ENCODE measurements at places on chromosomes 2 and 18.

- DNase-seq, result no peak
Observed at GRCh38 chr2:138213624-138214023, 249.4 kb downstream of the HNMT start.

DNA sequence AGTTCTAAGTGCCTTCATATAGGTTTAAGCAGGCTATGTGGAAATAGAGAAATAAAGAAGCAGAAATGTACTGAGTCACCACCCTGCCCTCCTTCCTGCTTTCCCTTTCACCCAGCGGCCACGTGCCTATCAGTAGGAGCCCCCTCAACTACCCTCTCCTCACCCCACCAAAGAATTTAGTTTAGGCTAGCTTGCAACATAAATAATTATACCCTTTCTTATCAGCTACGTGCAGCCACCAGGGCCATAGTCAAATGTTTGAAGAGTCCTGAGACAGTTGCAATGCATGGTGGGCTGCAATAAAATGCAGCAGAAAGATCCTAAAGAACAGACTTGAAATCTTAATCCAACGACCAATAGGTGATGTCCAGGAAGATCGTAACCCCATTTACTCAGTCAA lies 101.2 kb downstream of the RTP5 start:
- DNase-seq, result no peak

GRCh38 chr2:39851651-39852110 lies 72.6 kb upstream of the THUMPD2 start:
- DNase-seq, result peak; percentile 83

- no peak for DNase-seq
Observed at GRCh38 chr2:23231865-23232264, 153.1 kb upstream of the KLHL29 start.

GRCh38 chr2:3130889-3131635 lies 246.6 kb downstream of the EIPR1 start:
- peak; percentile 49 for DNase-seq

GRCh38 chr2:31831585-31831984 lies 179.2 kb downstream of the MEMO1 start:
- DNase-seq, result no peak

DNA sequence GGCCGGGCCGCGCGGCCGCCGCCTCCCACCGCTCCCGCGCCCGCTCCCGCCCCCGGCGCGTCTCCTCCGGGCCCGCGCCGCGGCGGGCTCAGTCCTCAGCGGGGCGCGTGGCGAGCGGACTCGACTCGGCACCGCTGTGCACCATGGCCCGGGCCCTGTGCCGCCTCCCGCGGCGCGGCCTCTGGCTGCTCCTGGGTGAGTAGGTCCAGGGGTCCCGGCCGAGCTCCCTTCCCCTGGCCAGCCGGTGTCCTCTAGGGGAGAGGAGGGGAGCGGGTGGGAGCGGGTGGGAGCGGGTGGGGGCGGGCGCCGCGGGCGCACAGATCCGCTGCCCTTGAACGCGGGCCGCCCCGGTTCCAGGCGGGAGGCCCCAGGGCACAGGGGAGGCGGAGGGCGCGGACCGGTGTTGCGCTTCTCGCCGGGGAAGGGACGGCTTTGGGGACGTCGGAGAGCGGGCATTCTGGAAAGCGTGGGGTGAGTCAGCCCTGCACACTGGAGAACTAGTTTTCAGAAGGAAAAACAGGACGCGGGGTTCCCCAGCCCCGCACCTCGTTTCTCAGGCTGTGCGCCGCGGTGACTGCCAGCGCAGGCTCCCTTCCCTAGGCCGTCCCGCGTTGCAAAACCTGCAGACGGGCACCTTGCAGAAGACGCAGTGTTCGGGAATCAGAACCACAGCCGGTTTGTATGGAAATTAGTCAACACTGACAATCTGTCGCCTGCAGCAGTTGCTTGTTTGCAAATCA lies at the start of gene RAMP1:
TSS of gene RAMP1 (plus strand) at position 91 of the 740 bp plus-strand sequence. CDS start at position 144, 53 bp downstream.
- peak; percentile 49 for DNase-seq

GRCh38 chr2:170362871-170363631 lies 185.1 kb downstream of the MYO3B start:
- peak; percentile 88 for DNase-seq

GRCh38 chr2:27446057-27446456 lies 3.9 kb downstream of the KRTCAP3 start:
- DNase-seq, result peak; percentile 25

DNA sequence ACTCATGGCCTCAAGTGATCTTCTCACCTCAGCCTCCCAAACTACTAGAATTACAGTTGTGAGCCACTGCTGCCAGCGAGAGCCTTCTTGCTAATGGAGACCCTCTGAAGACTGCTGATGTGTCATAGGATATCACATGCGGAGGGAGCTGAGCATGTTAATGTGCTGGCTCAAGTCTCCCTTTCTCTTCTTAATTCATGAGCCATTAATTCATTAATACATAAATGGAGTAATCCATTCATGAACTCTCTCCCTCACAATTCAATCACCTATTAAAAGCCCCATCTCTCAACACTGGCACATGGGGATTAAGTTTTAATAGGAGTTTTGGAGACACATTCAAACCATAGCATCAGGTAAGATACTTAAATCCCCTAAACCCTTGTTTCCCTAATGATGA lies 54.8 kb downstream of the SYT4 start:
- DNase-seq, result no peak

- DNase-seq, result no peak
Observed at GRCh38 chr18:64137914-64138313, 11.0 kb downstream of the LINC00305 start.

DNA sequence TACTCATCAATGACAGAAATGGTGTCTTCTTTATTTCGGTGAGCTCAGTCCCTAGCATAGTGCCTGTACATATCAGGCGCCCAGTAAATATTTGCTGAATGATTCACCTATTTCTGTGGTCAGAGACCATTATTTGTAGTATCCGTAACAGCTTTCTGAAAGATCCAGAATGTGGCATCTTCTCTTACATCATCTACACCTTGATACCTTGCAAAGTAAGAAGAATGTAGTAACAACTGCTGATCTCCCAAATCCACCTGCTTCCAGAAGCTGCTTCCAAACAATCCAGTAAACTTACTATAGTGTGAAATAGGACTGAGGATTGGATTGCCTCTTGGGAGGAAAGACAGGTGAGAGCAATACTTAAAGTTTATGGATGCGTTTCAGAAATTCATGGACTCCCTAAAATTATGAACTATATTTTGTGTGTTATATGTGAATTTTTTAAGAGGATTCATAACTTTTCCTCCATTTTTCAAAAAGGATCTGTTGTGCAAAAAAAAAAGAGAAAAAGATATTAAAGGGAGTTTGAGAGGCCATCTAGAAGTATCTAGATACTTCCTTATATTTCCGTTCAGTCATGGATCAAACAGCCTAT lies 945 bp upstream of the ASXL2 start:
- DNase-seq, result peak; percentile 32

GRCh38 chr2:149038442-149039212 lies at the start of gene LYPD6B:
TSS of gene LYPD6B (plus strand) at chr2:149038699. CDS start at chr2:149130949, 92,250 bp downstream.
- peak; percentile 81 for DNase-seq

DNA sequence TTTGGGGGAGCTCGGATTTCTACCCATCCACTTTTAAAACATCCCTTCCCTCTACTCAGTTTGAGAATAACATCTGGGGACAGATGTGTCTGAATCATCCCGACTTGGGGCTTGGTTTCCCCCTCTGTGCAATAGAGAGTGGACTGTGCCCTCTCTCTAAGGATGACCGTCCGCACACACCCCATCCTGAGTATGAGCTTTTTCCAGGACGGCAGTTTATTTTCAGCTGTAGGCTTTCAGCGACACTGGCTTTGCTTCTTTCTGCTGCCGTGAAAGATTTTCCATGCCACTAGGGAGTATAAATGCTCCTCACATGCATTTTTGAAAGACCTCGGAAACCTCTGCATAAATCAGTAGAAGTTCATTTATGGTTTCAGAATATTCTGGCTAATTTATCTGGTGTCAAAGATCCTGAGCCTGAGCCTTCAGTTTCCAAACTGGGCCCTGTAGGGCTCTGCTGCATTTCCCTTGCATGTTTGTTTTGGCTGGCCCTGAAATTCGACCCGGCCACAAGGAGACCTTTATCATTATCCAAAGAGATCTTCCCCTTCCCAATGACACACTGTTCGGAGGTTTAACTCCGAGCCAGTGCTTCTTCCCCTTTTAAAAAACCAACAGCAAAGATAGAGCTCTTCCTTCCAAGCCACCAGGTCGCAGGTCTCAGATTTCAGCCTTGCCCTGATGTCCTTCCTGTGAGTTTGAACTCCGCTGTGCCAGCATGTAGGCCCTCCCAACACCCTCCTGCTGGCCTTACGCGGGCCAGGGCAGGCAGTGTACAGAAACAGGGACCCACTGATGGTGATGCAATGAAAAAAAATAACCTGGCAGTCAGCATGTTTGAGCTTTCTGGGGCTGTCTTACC lies 53.3 kb downstream of the FECH start:
- peak; percentile 75 for DNase-seq

DNA sequence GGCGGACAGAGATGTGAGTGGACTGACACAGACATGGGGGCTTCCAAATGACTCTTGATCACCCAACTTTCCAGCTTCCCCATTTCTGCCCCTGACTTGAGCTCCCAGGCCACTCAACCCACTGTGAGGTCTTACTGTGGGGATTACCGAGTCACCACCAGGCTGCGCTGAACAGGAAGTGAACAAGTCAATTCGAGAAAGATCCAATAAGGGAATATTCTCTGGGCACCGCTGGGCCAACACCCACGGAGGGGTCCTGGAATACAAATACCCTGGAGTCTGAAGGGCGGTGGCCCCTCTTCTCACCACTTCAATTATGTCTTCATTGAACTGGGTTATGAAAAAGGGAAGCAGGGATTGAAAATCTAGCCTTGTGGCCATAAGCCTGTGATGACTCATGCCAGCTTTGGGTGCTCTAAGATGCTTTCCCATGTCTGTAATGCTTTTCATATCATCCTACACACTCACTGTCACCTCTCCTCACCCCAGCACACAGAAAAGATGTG lies 37.7 kb downstream of the BCL11A start:
- DNase-seq, result peak; percentile 1

DNA sequence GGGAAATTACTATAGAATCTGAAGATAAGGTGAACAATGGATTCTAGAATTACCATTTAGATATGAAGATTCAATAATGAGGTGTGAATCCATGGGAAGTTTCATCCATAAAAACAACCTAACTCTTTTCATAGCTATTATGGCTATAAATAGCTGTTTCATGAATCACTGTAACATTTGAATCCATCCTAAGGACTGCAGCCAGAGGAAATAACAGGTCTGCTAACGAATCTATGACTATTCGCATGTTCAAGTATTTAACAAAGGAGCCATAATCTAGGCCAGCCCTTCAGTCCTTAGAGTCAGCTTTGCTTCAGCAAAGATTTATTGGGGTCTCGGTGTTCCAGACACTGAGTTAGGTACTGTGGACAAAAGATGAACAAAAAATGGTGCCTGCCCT lies 87.1 kb downstream of the MYOM1 start:
- DNase-seq, result no peak

GRCh38 chr2:96816127-96816835 lies at the start of gene CNNM3:
TSS of gene CNNM3 (plus strand) at chr2:96816268. CDS start at chr2:96816278, 10 bp downstream.
- DNase-seq, result peak; percentile 92

DNA sequence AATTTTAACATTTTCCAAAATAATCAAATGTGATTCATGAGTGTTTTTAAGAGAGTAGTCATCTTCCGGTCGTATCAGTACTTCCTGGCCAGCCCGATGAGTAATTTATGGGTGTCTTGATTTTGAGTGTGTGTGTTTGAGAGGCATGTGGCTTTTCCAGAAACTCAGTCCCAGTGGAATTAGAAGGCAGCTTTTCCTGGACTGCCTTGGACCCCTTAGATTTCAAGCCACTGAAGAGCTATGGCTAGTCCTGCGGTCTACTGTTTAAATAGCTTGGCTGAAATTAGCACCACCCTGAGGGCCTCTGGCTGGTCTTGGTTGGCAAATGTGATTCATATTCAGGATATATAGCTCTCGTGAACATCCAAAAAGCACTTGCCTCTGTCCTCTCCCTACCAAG lies 59.4 kb downstream of the HK2 start:
- DNase-seq, result no peak

DNA sequence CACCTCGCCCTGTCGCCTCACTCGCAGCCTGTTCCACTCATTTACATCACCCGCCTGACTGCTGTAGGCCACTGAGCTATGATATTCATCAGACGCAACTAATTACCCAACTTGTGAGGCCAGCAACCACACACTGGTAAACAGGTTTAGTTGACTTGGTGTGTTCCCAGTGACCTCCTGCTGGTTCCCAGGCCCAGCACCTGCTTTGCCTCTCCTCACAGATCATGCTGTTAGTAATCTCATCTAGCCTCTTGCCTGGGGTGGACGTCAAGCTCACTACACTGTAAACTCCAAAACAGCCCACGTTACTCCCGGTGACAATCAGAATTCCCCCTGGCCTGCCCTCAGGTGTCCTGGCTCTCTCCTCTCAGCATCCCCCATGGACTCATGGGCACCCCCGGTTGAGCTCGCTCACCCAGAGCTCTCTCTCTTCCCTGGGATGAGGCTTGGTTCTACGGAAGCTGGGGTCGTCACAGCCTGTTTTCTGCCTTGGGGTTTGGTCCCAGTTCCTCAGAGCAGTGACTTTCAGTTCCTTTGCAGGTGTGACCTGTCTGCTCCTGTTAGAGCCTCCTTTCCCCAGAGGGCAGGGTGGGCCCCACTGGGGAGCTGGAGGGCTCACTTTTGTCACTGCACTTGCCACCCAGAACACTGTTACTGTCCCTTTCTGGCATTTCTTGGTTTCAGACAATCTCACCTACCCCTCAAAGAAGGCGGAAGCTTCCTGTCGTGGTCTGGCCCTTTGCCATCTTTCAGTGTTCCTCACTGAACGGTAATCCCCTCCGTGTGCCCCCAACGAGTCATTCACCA lies 40.3 kb downstream of the INPP5D start:
- no peak for DNase-seq

DNA sequence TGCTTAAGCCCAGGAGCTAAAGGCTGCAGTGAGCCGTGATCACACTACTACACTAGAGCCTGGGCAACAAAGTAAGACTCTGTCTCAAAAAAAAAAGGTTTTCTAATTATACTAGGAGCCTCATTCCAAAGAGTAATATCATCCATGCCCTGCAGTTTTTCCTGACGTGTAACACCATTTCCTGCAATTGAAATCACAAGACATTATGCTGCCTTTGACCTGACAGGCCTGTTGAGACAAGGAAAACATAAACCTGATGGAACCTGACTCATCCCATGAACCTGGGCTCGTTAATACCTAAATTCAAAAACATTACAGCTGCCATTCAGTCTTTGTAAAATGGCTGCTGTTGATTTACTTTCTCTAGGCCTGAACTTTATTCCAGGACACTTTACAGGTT lies 58.7 kb upstream of the PEX13 start:
- no peak for DNase-seq
